ENCODE measurements at places on chromosomes 6 and 20.

- no peak for DNase-seq
Measured at GRCh38 chr6:90478278-90478677, 108.6 kb downstream of the MAP3K7 start.

GRCh38 chr20:2575682-2576081 is 39.3 kb downstream of the TMC2 start:
- no peak for DNase-seq

GRCh38 chr20:38472513-38473366 is at the start of gene RALGAPB:
TSS of gene RALGAPB (plus strand) at chr20:38472843. CDS start at chr20:38488433, 15,590 bp downstream.
- peak; percentile 99 for DNase-seq

DNA sequence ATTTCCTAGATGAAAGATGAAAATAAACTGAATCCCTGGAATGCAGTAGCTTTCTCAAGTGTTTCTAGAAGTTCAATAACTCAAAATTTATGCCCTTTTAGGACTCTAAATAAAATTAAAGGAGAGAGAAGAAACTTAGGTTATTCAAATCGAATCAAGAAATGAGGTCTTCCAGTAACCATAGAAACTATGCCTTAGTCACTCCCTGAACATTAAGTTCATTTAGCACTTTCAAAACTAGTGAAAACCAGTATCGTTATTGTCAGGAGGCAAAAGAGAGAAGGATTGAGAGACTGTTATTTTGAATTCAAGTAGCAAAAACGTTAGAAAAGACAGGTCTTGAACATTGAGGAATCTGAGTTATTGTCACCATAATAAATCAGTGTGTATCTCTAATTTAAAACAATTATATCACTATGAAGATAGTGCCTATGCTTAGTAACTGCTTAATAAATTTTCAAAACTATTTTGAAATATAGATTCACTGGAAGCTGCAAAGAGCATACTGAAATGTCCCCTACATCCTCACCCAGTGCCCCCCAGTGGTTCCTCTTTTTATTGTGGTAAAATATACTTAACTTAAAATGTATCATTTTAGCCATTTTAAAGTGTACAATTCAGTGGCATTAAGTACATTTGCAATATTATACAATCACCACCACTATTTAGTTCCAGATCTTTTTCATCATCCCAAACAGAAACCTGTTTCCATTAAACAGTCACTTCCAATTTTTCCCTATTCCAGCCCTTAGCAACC is 4.6 kb downstream of the RPP21 start:
- DNase-seq, result no peak

- DNase-seq, result no peak
Measured at GRCh38 chr6:126337323-126337722, 2.6 kb upstream of the CENPW start.

DNA sequence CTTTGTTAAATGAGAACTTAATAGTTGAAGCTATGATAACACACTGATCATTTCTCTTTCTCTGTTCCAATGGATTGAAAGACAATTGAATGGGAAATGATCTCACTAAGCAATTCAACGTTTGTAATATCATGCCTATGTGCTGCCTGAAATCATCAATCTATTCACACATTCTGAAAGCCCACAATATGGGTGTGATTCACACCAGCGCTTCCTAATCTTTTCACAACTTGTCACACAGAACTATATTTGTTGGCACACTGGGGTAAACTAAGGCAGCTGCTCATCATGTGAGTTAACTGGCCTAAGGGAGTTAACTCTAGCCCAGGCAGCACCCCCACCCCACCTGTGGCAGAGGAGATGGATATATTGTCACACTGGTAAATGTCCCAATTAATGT is 37.1 kb upstream of the UTRN start:
- DNase-seq, result no peak

All from sciatic nerve (tissue), 2 donors.